ENCODE measurements at places on chromosomes 5 and 9.

GRCh38 chr9:114988962-114989599, 58.7 kb upstream of the TNFSF8 start:
- no peak for DNase-seq

DNA sequence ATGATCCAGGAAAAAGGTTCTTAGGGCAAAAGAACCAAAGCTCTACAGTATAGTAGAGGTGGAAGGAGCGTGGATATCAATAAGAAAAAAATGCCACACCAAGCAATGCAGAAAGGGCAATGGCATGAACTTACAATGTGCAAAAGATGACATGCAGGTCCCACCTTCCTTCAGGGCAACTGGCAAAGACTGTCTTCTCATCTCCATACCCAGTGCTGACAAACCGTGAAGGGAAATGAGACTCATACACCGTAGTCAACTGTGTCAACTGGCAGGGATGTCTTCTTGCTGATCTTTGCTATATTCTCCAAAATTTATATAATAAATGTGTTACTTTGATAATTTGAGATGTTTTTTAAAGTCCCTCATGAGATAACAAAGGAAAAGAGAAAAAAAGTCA, 36.0 kb downstream of the MED27 start:
- no peak for DNase-seq

DNA sequence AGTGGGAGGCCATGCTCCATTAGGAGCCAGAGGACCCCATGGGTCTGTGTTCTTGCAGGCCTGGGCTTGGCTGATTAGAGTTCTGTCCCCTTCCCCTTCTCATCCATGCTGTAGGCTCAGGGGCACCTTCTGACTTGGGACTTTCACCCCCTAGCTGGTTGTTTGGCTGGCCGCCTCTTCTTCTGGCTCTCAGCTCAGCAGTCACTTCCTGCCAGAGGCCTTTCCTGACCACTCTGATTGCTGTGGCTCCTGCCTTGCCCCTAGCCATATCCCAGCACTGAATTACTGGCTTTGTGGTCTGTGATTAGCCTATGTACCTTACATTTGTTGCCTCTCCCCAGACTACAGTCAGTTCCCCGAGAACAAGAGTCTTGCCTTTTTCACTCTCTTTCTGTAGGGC, 14.6 kb downstream of the ENTREP1 start:
- DNase-seq = no peak

GRCh38 chr9:92341578-92341977, 15.8 kb downstream of the CENPP start:
- no peak for DNase-seq

DNA sequence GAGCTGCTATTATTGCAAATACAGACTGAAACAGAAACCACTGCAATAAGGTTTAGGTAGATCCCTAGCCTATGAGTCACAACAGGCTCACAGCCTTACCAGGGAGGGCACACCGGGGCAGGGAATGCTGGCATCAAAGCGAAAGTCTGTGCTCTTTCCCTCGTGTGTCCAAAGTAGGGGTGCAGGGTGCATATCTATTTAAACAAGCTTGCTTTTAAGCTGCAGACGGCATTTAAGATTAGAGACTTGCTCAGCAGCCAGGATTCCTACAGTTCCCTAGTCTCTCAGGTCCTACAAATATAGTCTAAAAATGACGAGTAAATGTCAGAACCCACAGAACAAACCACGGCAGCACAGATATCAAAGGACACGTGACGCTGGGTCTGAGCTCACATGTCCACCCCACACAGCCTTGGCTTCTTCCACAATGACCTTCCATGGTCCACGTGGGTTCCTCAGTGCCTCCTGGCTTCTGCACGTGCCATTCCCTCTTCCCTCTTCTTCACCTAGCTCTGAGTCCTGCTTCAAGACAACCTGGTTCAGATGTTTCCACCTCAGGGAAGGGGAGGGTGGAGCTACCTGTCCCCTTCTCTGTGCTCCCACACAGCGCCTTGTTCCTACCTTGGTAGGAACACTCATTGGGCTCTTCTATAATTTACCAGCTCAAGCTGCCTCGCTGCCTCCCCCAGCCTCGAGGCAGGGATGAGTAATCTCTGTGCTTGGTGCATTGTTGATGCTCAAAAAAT, 193.2 kb downstream of the MAPKAP1 start:
- no peak for DNase-seq

GRCh38 chr5:138696501-138696900, 56.7 kb upstream of the CTNNA1 start:
- no peak for DNase-seq

DNA sequence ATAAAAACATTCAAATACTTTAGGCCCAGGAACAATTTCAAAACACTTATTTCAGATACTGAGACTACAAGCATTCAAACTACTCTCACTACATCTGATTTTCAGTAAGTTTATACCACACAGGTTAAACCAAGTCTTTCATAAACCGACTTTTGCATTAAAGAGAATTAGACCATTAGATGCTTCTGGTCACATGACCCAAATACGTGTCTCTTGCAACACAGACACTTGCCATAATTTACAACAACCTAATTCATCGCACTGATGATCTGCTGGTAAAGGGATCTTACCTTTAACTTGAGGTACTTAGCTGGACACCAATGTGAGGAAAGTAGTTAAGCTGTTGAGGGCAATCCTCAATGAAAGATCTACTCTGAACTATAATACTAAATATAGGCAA, 3.2 kb downstream of the HNRNPH1 start:
- DNase-seq = no peak

All from effector CD4-positive, alpha-beta T cell (primary cell).